ENCODE measurements at places on chromosomes 13 and 19. TPM values are rescaled to one million over a fixed set of nuclear protein-coding genes. Genes with fewer than 3 reads are reported as not detected.

Gene KIR2DL4
- total RNA-seq: not detected

DNA sequence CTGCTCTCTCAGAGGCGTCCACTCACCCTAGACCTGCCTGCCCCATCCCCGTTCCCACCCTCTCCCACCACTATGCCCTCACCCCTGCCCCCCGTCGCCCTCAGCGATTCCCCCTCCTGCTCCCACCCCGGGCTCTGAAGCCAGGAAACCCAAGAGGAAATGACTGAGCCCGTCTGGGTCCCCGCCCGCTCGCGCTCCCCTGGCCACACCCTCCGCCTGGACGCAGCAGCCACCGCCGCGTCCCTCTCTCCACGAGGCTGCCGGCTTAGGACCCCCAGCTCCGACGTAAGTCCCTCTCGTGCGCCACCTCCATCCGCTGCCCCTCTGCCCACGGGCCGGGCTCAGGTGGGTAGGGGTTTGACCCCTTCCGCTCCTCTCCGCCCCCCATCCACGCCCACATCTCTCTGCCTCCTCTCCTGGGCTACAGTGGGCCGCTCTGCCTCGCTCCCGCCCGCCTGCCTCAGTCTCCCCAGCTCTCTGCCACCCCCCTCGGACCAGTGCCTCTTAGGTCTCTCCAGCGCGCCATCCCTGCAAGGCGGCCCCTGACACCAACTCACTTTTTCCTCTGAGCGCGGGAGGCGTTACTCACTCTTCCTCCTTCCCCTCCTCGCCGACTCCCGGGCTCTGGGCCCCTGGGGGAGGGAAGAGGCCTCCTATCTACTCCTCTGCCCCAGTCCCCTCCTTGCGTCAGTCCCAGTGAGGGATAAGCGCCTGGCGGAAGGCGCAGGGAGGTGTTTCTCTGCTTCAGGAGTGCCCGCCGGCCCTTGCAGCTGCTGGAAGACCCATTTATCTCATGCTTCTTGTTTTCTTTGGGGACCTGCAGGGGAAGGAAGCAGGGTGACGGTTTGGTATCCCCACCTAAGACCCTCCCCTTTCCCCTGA is at the start of gene FXYD5:
Gene FXYD5, plus strand, starts transcription at position 211 of the 882 bp plus-strand sequence. CDS start 816 bp downstream, outside the sequence.
- peaks cover 84% of the 10 kb centered on the region for H3K27me3 ChIP-seq
- peak within 1 kb of the TSS; percentile 43 for H3K27ac ChIP-seq
- peak within 1 kb of the TSS; percentile 87 for H3K4me3 ChIP-seq
- no peaks in the 10 kb centered on the region for H3K36me3 ChIP-seq
- H3K4me1 ChIP-seq: peaks cover 36% of the 10 kb centered on the region

Gene ZNF442
- 5.6 TPM for total RNA-seq

DNA sequence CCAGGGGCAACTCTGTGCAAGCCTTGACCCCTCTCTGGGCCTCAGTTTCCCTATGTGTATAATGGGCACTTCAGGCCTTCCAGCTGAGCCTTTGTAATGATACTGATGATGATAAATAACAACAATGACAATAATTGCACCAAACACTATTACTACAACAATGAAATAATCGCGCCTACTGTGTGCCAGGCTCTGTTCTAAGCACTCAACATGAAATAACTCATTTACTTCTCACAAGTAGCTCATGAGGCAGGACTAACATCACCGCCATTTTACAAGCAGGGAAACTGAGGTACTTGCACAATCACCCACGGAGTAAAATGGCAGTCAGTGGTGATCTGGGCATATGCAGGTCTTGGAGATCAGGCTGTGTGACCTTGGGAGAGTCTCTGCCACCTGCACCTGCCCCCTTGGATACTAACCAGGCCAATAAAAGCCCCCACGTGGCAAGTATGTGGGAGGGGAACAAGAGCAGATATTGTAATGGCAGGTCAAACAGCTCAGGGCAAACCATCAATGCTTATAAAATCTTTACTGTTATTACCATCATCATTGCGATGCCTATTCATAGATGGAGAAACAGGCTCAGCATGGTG is 540 bp upstream of the ANGPTL8 start:
- no peak for DNase-seq
- H3K27ac ChIP-seq: no peak overlapping the region
- peaks cover 15% of the 10 kb centered on the region for H3K4me1 ChIP-seq
- no peaks in the 10 kb centered on the region for H3K36me3 ChIP-seq

DNA sequence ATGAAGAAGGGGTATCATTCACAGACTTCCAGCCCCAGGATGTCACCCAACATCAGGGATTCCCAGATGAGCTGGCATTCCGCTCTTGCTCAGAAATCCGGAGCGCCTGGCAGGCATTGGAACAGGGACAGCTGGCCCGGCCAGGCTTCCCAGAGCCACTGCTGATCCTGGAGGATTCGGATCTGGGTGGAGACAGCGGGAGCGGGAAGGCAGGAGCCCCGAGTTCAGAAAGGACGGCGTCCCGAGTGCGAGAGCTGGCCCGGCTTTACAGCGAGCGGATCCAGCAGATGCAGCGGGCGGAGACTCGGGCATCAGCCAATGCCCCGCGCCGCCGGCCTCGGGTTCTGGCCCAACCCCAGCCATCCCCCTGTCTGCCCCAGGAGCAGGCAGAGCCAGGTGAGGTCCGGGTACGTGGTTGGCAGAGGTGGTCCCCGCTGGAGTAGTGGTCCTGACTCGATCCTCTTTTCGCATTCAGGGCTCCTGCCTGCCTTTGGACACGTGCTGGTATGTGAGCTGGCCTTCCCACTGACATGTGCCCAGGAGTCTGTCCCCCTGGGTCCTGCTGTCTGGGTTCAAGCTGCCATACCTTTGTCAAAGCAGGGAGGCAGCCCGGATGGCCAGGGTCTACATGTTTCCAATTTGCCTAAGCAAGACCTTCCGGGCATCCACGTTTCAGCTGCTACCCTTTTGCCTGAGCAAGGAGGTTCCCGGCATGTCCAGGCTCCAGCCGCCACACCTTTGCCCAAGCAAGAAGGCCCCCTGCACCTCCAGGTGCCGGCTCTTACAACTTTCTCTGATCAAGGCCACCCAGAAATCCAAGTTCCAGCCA is 11.0 kb downstream of the PLEKHG2 start:
- peak overlapping the region; percentile 12 for H3K27ac ChIP-seq
- H3K27me3 ChIP-seq: no peaks in the 10 kb centered on the region
- no peak for DNase-seq
- H3K36me3 ChIP-seq: peaks cover 11% of the 10 kb centered on the region

Gene ATXN8OS
- total RNA-seq: not detected

- no peak overlapping the region for H3K4me3 ChIP-seq
- no peak overlapping the region for H3K27ac ChIP-seq
- no peaks in the 10 kb centered on the region for H3K36me3 ChIP-seq
- H3K27me3 ChIP-seq: peaks cover 3% of the 10 kb centered on the region
- H3K4me1 ChIP-seq: peaks cover 14% of the 10 kb centered on the region
Measured at GRCh38 chr13:44651209-44651608, 75.1 kb upstream of the TSC22D1 start.

- peaks cover 2% of the 10 kb centered on the region for H3K36me3 ChIP-seq
- no peaks in the 10 kb centered on the region for H3K27me3 ChIP-seq
- DNase-seq: no peak
- peak overlapping the region; percentile 31 for H3K27ac ChIP-seq
Measured at GRCh38 chr13:27524981-27525975, 74.9 kb upstream of the MTIF3 start.

DNA sequence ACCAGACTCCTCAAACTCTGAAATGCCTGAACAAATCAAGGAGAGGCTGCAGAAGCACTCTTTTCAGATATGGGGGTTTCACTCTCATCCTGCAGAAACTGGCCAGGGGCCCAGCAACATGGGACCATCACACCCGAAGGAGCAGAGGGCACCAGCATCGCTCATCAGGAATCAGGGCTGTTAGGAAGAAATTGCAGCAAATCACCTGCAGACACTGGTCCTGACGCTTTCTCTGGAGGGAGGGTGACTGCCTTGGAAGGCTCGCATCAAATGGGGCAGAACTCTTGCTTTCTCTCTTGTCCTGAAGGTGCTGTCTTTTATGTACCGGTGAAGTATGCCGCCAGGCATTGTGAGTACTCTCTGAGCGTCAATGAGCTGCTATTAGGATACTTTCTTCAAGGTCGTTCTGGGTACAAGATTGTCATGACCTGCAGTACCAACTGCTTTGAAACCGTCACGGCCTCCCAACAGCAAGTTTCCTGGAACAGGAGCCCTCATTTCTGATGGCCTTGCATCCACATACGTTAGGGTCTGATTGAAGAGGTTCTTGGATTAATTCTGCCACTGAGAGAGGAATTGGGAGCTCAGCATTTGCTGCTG is 155.7 kb upstream of the SOX1 start:
- H3K36me3 ChIP-seq: no peaks in the 10 kb centered on the region
- H3K4me3 ChIP-seq: no peak overlapping the region
- peaks cover 15% of the 10 kb centered on the region for H3K4me1 ChIP-seq
- no peak overlapping the region for H3K27ac ChIP-seq

GRCh38 chr13:52371736-52372247 is 34.2 kb downstream of the THSD1 start:
- H3K4me3 ChIP-seq: no peak overlapping the region
- H3K27ac ChIP-seq: no peak overlapping the region
- no peak for DNase-seq
- no peaks in the 10 kb centered on the region for H3K27me3 ChIP-seq
- H3K4me1 ChIP-seq: peaks cover 35% of the 10 kb centered on the region
- no peaks in the 10 kb centered on the region for H3K36me3 ChIP-seq

GRCh38 chr13:45799451-45799850 is 52.1 kb downstream of the SIAH3 start:
- H3K36me3 ChIP-seq: no peaks in the 10 kb centered on the region
- no peak for DNase-seq
- no peak overlapping the region for H3K27ac ChIP-seq
- no peak overlapping the region for H3K4me3 ChIP-seq
- H3K27me3 ChIP-seq: no peaks in the 10 kb centered on the region

GRCh38 chr13:32257649-32258048 is 57.5 kb downstream of the ZAR1L start:
- H3K4me1 ChIP-seq: peaks cover 12% of the 10 kb centered on the region
- no peaks in the 10 kb centered on the region for H3K36me3 ChIP-seq
- no peaks in the 10 kb centered on the region for H3K27me3 ChIP-seq
- no peak for DNase-seq

- no peak for DNase-seq
- no peak overlapping the region for H3K4me3 ChIP-seq
- no peak overlapping the region for H3K27ac ChIP-seq
- H3K4me1 ChIP-seq: no peaks in the 10 kb centered on the region
- H3K27me3 ChIP-seq: peaks cover 81% of the 10 kb centered on the region
- H3K36me3 ChIP-seq: no peaks in the 10 kb centered on the region
Measured at GRCh38 chr19:51433043-51433442, 15.6 kb upstream of the SIGLEC10 start.

DNA sequence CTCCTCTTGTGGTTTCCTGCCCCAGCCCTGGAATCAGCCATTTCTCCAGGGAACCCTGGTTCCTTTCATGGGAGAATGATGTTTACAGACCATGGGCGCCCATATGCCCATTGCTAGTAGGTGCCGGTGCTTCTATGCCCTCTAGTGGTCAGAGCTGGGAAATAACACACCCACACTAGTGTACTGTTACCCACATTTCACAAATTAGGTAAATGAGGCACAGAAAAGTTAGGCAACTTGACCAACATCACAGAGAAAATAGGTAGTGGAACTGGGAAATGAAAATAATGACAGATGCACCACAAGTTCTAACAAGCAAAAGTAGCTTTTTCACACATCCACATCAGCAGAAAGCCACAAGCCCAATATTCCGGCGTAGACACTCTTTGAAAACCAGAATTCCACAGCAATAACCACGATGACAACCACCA is 1.3 kb upstream of the CEACAM3 start:
- no peak overlapping the region for H3K27ac ChIP-seq
- H3K27me3 ChIP-seq: peaks cover 76% of the 10 kb centered on the region
- peak; percentile 48 for DNase-seq
- H3K4me1 ChIP-seq: no peaks in the 10 kb centered on the region

- no peak for DNase-seq
- no peaks in the 10 kb centered on the region for H3K36me3 ChIP-seq
- peak overlapping the region; percentile 38 for H3K4me3 ChIP-seq
- peaks cover 53% of the 10 kb centered on the region for H3K4me1 ChIP-seq
Measured at GRCh38 chr13:100392709-100393630, 195.6 kb downstream of the GGACT start.

- H3K4me3 ChIP-seq: no peak overlapping the region
- H3K36me3 ChIP-seq: no peaks in the 10 kb centered on the region
- H3K4me1 ChIP-seq: peaks cover 46% of the 10 kb centered on the region
- no peak for DNase-seq
- no peaks in the 10 kb centered on the region for H3K27me3 ChIP-seq
- H3K27ac ChIP-seq: no peak overlapping the region
Measured at GRCh38 chr13:44368599-44369368, 4.8 kb upstream of the SERP2 start.

DNA sequence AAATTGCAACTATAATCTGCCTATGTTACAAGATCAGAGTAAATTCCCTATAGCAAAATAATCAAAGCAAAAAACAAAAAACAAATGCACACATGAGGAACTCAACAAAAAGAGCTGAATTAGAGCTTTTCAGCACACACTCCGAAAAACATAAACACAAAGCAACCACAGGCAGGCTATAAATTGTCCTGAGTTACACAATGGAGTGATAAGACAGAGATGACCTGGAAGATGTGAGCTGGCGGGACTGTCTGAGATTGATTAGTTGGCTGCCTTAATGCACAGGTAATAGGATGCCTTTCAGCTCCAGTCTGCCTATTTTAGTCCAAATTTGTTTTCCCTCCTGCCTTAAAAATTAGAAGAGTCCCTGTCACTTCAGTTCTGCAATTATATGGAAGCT is 159.0 kb upstream of the FNDC3A start:
- no peaks in the 10 kb centered on the region for H3K36me3 ChIP-seq
- no peak overlapping the region for H3K4me3 ChIP-seq
- H3K27me3 ChIP-seq: no peaks in the 10 kb centered on the region
- H3K4me1 ChIP-seq: peaks cover 6% of the 10 kb centered on the region

GRCh38 chr13:62060570-62060969 is 644.9 kb upstream of the PCDH20 start:
- H3K36me3 ChIP-seq: no peaks in the 10 kb centered on the region
- H3K27ac ChIP-seq: no peak overlapping the region
- H3K4me3 ChIP-seq: no peak overlapping the region
- DNase-seq: no peak
- H3K27me3 ChIP-seq: no peaks in the 10 kb centered on the region

Gene ZNF493
- 22.4 TPM for total RNA-seq

Gene CEACAM16
- total RNA-seq: not detected

GRCh38 chr19:43028866-43029265 is 2.6 kb upstream of the PSG11 start:
- H3K27ac ChIP-seq: no peak overlapping the region
- H3K4me1 ChIP-seq: no peaks in the 10 kb centered on the region
- no peak for DNase-seq
- no peak overlapping the region for H3K4me3 ChIP-seq

Gene CAMSAP3
- total RNA-seq: 13.7 TPM

GRCh38 chr19:31057476-31057875 is 291.8 kb downstream of the TSHZ3 start:
- H3K27ac ChIP-seq: no peak overlapping the region
- no peaks in the 10 kb centered on the region for H3K4me1 ChIP-seq
- H3K36me3 ChIP-seq: no peaks in the 10 kb centered on the region
- no peak for DNase-seq
- no peak overlapping the region for H3K4me3 ChIP-seq
- peaks cover 17% of the 10 kb centered on the region for H3K27me3 ChIP-seq

Gene FPR3
- total RNA-seq: not detected

GRCh38 chr19:45881082-45881908 is 4.6 kb downstream of the IRF2BP1 start:
- peaks cover 7% of the 10 kb centered on the region for H3K27me3 ChIP-seq
- peaks cover 39% of the 10 kb centered on the region for H3K4me1 ChIP-seq
- H3K27ac ChIP-seq: no peak overlapping the region
- peaks cover 3% of the 10 kb centered on the region for H3K36me3 ChIP-seq
- DNase-seq: no peak
- H3K4me3 ChIP-seq: peak overlapping the region; percentile 34

Gene C1QTNF9B
- total RNA-seq: not detected

- no peak overlapping the region for H3K4me3 ChIP-seq
- no peak overlapping the region for H3K27ac ChIP-seq
Measured at GRCh38 chr13:60282708-60283107, 114.3 kb upstream of the TDRD3 start.

All from neural crest cell (in vitro differentiated cells).